ENCODE measurements at places on chromosomes 12 and 14.

- DNase-seq: peak; percentile 64
- H3K4me1 ChIP-seq: peaks cover 19% of the 10 kb centered on the region
- H3K36me3 ChIP-seq: no peaks in the 10 kb centered on the region
- H3K27me3 ChIP-seq: no peaks in the 10 kb centered on the region
- H3K4me3 ChIP-seq: no peak overlapping the region
Measured at GRCh38 chr14:96095581-96096476, 56.7 kb downstream of the C14orf132 start.

DNA sequence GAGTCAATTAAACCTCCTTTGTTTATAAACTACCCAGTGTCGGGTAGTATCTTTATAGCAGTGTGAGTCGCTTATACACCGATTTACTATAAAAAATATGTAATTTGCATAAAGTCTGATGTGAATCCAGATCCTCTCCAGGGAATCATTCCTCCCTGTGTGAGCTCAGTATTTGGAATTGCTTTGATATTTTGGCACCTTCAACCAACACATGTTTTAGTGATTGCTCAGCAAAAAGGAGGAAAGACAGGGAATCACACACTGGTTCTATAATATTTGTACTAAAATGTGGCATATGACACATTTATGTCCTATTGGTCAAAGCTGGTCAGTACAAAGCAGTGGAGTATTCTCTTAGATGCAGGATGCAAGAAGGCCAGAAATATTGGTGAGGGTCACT is 703.9 kb upstream of the ATXN7L3B start:
- no peaks in the 10 kb centered on the region for H3K27me3 ChIP-seq
- no peak overlapping the region for H3K4me3 ChIP-seq
- DNase-seq: no peak
- no peaks in the 10 kb centered on the region for H3K4me1 ChIP-seq
- H3K27ac ChIP-seq: no peak overlapping the region

DNA sequence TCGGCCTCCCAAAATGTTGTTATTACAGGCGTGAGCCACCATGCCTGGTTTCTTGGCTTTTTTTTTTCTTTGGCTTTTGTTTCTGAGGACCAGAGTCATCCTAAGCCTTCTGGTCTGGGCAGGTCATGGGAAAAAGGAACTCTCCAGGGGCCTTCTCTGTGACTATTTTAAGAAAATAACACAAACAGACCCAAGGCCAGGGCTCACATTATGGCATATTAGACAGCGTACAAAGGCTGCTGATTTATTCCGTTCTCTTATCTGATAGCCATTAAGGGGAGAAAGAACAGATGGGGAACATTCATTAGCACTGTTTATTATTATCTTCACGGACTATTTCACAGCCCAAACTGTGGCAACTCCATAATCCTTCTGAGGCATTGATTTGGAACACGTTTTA is 28.8 kb upstream of the MANSC4 start:
- H3K4me3 ChIP-seq: no peak overlapping the region
- no peak overlapping the region for H3K27ac ChIP-seq
- H3K36me3 ChIP-seq: no peaks in the 10 kb centered on the region

- H3K27ac ChIP-seq: no peak overlapping the region
- no peak overlapping the region for H3K4me3 ChIP-seq
- peaks cover 13% of the 10 kb centered on the region for H3K4me1 ChIP-seq
Measured at GRCh38 chr14:95545515-95546168, 10.8 kb downstream of the GLRX5 start.

DNA sequence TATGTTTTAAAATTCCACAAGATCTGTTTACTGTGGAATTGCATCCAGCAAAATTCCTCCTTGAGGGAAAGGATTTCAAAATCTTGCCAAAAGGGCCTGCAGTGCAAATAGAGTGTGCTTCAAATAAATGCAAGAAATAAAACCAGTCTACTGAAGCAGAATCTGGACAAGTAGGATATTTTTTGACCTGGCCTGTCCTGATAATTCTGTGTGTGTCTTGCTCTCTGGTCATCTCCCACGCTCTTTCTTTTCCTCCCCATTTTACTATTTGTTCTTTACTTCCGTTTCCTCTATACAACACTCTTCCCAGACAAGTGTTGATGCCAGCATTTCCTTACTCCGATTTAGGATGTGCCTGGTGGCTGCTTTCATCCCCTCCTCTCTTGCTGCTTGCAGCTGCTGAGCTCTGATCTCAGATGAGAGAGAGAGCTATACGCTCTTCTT is 115.9 kb downstream of the GPR135 start:
- H3K27ac ChIP-seq: no peak overlapping the region
- no peaks in the 10 kb centered on the region for H3K36me3 ChIP-seq
- H3K4me3 ChIP-seq: no peak overlapping the region
- peaks cover 27% of the 10 kb centered on the region for H3K4me1 ChIP-seq

- no peak overlapping the region for H3K27ac ChIP-seq
- H3K36me3 ChIP-seq: no peaks in the 10 kb centered on the region
- H3K4me1 ChIP-seq: no peaks in the 10 kb centered on the region
Measured at GRCh38 chr14:103298620-103299019, 35.4 kb upstream of the EIF5 start.

- H3K4me1 ChIP-seq: no peaks in the 10 kb centered on the region
- no peak overlapping the region for H3K27ac ChIP-seq
- no peak overlapping the region for H3K4me3 ChIP-seq
- H3K36me3 ChIP-seq: no peaks in the 10 kb centered on the region
- DNase-seq: no peak
Measured at GRCh38 chr12:119505001-119505400, 88.6 kb upstream of the TMEM233 start.

DNA sequence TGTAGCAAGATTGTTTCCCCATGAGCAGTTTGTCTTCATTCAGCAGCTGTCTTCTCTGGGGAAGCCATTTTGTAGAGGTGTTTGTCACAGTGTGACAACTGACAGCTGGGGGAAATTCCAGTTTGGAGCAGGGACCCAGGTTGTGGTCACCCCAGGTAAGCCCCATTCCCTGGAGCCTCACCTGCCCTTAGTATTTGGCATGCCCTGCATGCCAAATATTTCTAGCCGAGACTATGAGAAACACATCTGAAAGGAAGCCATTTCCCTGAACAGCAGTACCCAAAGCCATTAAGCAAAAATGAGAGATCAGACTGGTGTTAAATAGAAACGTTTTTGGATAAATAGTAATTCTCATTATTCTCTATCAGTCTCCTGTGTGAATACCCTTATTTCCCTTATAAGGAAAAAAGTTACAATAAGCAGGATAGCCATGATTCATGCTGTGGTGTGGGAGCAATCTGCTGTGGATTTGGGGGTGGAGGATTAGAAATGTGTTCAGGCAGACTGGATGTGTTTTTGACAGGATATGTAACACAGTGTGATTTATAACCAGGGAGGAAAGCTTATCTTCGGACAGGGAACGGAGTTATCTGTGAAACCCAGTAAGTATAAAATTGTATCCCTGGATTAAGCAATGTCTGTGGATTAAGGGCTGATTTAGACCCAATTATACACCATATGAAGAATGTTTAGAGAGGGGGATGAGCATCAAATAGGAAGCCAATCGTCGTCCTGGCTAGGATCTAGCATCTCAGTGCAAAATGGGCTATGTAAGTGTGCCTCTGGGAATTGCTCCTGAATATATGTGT is 68.9 kb downstream of the DAD1 start:
- peak overlapping the region; percentile 63 for H3K27ac ChIP-seq
- peaks cover 18% of the 10 kb centered on the region for H3K4me1 ChIP-seq
- H3K36me3 ChIP-seq: no peaks in the 10 kb centered on the region
- no peaks in the 10 kb centered on the region for H3K27me3 ChIP-seq
- no peak overlapping the region for H3K4me3 ChIP-seq

DNA sequence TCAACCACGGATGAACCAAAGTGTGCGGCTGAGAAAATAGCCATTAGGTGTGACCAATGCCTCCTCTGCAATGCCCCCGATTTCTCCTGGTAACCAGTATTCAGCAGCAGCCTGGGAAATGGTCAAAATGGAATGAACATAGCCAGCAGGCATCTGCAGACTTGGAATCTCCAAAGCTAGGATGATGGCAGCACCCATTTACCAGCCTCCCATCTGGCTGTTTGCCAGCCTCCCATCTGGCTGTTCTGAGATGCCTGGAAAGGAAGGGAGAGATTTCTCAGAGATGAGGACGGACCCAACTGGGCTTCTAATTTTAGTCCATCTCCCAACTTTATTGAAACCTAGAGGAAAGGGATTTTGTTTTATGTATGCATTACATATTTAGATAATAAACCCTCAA is 16.2 kb downstream of the CLMN start:
- H3K4me1 ChIP-seq: peaks cover 23% of the 10 kb centered on the region
- DNase-seq: no peak
- H3K27ac ChIP-seq: no peak overlapping the region
- H3K27me3 ChIP-seq: no peaks in the 10 kb centered on the region
- no peaks in the 10 kb centered on the region for H3K36me3 ChIP-seq

DNA sequence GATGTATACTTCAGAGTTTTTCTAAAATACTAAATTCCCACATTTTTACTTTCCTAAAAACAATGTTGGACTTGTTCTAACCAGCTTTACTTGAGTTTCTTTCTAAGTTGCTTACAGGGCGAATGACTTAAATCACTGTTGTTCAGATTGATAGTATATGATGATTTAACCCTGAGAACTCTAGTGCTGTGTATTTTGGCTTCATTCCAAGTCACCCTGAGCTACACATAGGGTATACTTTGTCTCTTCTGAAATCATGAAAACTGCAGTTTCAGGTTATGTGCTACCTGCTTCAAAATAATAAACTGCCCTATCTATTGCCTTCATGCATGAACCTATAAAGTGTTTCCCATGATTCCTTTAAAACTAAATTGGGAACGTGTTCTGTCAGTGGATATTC is 162.5 kb upstream of the PDE3A start:
- no peak overlapping the region for H3K4me3 ChIP-seq
- H3K4me1 ChIP-seq: no peaks in the 10 kb centered on the region
- no peaks in the 10 kb centered on the region for H3K27me3 ChIP-seq
- DNase-seq: no peak

DNA sequence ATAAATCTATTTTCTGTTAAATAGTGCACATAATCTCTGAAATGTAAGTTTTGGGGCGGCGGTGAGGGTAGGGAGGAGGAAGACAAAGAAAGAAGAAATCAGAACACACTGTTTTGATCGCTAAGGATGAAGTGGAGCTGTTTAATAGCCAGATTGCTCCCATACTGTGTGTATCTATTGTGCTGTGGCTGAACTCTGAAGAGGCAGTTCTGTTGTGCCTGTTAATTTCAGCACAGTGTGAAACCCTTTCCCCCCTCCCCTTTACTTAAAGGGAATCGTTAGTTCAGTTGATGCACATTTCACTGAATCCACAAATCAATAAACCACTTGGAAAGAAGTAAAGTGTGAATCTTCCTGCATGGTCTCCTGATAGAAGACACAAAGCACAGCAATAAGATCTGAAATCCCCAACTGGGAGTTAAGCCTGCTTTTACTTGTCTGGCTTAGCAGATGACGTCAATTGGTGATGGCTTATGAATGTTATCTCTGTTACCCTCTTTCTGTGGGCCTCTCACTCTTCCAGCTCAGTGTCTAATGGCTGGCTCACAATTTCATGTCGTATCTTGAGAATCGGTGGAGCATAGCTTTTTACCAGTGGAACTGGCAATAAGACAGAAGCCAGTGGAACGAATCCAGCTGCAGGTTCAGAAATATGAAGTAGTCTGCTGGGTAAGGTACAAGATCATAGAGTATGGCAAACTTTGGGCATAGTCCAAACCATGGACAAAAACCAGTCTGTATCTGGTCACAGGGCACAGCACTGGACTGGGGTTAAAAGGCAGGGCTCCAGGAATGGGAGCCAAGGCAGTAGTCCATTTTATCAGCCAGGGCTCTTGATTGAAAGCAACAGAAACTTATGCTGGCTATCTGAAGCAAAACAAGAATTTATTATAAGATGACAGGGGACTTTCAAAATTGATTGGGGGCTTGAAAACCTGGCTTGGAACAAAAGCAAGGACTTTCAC is 413.5 kb upstream of the SEL1L start:
- H3K27ac ChIP-seq: no peak overlapping the region
- no peaks in the 10 kb centered on the region for H3K27me3 ChIP-seq
- H3K36me3 ChIP-seq: no peaks in the 10 kb centered on the region
- DNase-seq: peak; percentile 45
- no peak overlapping the region for H3K4me3 ChIP-seq

DNA sequence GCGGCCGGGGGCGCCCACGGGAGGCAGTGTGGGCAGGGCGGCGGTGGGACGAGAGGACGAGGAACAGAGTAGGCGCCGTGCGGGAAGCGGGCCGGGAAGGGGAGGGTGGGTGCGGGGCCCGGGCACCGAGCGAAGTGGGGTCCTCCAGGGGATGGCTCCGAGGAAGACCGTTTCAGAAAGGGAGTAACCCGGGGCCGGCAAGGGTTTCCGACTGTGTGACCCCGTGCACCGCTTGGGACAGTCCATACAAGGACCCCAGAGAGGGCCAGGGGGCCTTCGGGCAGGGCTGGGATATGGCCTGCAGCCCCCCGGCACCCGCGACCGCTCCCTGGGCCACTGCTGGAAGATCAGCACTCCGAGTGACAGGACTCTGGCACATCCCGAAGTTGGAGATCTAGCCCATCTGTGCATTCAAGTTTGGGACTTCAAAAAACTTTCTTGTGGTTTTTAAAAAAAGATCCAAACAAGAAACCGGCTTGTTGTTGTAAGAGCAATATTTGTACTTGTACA is 448 bp downstream of the TSPAN9 start:
- H3K4me1 ChIP-seq: peaks cover 16% of the 10 kb centered on the region
- DNase-seq: peak; percentile 34
- peak overlapping the region; percentile 87 for H3K4me3 ChIP-seq
- H3K36me3 ChIP-seq: no peaks in the 10 kb centered on the region
- H3K27ac ChIP-seq: peak overlapping the region; percentile 67

GRCh38 chr14:63499701-63500250 is 43.4 kb downstream of the PPP2R5E start:
- no peak for DNase-seq
- H3K4me1 ChIP-seq: no peaks in the 10 kb centered on the region
- H3K4me3 ChIP-seq: no peak overlapping the region
- H3K27me3 ChIP-seq: no peaks in the 10 kb centered on the region
- H3K36me3 ChIP-seq: no peaks in the 10 kb centered on the region

DNA sequence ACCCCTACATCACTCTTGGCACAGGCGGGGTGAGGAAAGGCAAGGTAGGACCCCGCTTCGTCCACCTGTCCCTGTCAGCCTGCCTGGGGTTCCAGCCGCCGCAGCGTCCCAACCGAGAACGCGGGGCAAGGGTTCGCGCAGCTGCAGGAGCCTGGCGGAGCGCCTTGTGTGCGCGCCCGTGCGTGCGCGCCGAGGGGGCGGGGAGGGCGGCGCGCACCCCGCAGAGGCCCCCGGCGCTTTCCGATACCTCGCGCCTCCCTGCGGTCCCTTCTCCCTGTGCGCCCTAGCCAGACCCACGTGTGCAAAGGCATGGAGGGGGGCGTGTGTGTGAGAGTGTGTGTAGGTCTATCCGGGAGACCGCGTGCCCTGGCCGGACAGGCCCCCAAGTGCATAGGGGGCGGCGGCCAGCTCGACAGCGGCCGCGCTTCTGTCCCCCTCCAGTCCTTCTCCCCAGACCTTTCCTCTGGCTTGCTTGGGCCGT is 122.4 kb downstream of the TSPAN9 start:
- no peak for DNase-seq
- H3K4me1 ChIP-seq: peaks cover 45% of the 10 kb centered on the region
- H3K4me3 ChIP-seq: peak overlapping the region; percentile 63
- H3K27me3 ChIP-seq: peaks cover 26% of the 10 kb centered on the region
- no peaks in the 10 kb centered on the region for H3K36me3 ChIP-seq

GRCh38 chr14:65261946-65262345 is 150.6 kb upstream of the FUT8 start:
- no peak overlapping the region for H3K4me3 ChIP-seq
- no peaks in the 10 kb centered on the region for H3K27me3 ChIP-seq
- no peaks in the 10 kb centered on the region for H3K36me3 ChIP-seq

- H3K4me1 ChIP-seq: peaks cover 8% of the 10 kb centered on the region
- H3K36me3 ChIP-seq: no peaks in the 10 kb centered on the region
- DNase-seq: peak; percentile 80
Measured at GRCh38 chr12:47949441-47950341, 13.7 kb upstream of the TMEM106C start.

All from stomach (tissue), 19 donors.